ENCODE measurements at places on chromosomes 1 and 21. TPM values are rescaled to one million over a fixed set of nuclear protein-coding genes. Genes with fewer than 3 reads are reported as not detected.

The AGT gene
- 0.09 TPM for total RNA-seq

The PROK1 gene
- not detected for total RNA-seq

The TRIM58 gene
- 0.05 TPM for total RNA-seq

The ANGPTL3 gene
- not detected for total RNA-seq

The MSH4 gene
- total RNA-seq: 0.59 TPM

The SEC16B gene
- total RNA-seq: 3.6 TPM

The CD244 gene
- total RNA-seq: not detected

The KRTAP21-2 gene
- total RNA-seq: not detected

The BCAN gene
- total RNA-seq: not detected

The UTS2 gene
- total RNA-seq: not detected

The CHI3L2 gene
- total RNA-seq: 0.89 TPM

The ATP5PO gene
- total RNA-seq: 138 TPM

The TNFRSF4 gene
- 0.14 TPM for total RNA-seq

The GPR37L1 gene
- total RNA-seq: 0.05 TPM

The CGN gene
- not detected for total RNA-seq

The SPRR4 gene
- not detected for total RNA-seq

The PAQR6 gene
- 0.59 TPM for total RNA-seq

The KMO gene
- total RNA-seq: not detected

The CAMTA1 gene
- 53.4 TPM for total RNA-seq

The CYP2J2 gene
- total RNA-seq: 0.32 TPM

The COL16A1 gene
- total RNA-seq: 200 TPM

The LIN28A gene
- total RNA-seq: not detected

The OR2L2 gene
- total RNA-seq: not detected

The FBXO2 gene
- total RNA-seq: 1.6 TPM

The PGBD2 gene
- total RNA-seq: 11.9 TPM

The FGR gene
- not detected for total RNA-seq

The RSPH1 gene
- not detected for total RNA-seq

The SLC19A2 gene
- 19.3 TPM for total RNA-seq

The RGS18 gene
- total RNA-seq: not detected

The RAD54L gene
- total RNA-seq: 0.89 TPM

The GJA5 gene
- 0.59 TPM for total RNA-seq

The DNM3 gene
- total RNA-seq: 0.55 TPM

The INAVA gene
- total RNA-seq: 0.18 TPM
